ENCODE measurements at places on chromosomes 2 and 18. TPM values are rescaled to one million over a fixed set of nuclear protein-coding genes. Genes with fewer than 3 reads are reported as not detected.

TUBA3E gene
- total RNA-seq = not detected

CCDC85A gene
- total RNA-seq = not detected

DSG4 gene
- not detected for total RNA-seq

C1GALT1C1L gene
- total RNA-seq = not detected

GCG gene
- total RNA-seq = not detected

KIF1A gene
- not detected for total RNA-seq

NYAP2 gene
- under 0.01 TPM for total RNA-seq

ROCK2 gene
- total RNA-seq = 20.0 TPM

UGT1A8 gene
- total RNA-seq = under 0.01 TPM

DAPL1 gene
- 0.24 TPM for total RNA-seq

TRAPPC12 gene
- total RNA-seq = 59.5 TPM

DNAH6 gene
- under 0.01 TPM for total RNA-seq

DTNA gene
- 2.1 TPM for total RNA-seq

SFTPB gene
- total RNA-seq = not detected

SCYGR4 gene
- total RNA-seq = not detected

IKZF2 gene
- 7.0 TPM for total RNA-seq

CNTNAP5 gene
- not detected for total RNA-seq

C18orf54 gene
- 1.7 TPM for total RNA-seq

SEH1L gene
- 90.4 TPM for total RNA-seq

CHRND gene
- not detected for total RNA-seq
